ENCODE measurements at places on chromosomes 6 and 20.

GRCh38 chr6:137871831-137872454, 4.9 kb downstream of the TNFAIP3 start:
- DNase-seq = no peak

DNA sequence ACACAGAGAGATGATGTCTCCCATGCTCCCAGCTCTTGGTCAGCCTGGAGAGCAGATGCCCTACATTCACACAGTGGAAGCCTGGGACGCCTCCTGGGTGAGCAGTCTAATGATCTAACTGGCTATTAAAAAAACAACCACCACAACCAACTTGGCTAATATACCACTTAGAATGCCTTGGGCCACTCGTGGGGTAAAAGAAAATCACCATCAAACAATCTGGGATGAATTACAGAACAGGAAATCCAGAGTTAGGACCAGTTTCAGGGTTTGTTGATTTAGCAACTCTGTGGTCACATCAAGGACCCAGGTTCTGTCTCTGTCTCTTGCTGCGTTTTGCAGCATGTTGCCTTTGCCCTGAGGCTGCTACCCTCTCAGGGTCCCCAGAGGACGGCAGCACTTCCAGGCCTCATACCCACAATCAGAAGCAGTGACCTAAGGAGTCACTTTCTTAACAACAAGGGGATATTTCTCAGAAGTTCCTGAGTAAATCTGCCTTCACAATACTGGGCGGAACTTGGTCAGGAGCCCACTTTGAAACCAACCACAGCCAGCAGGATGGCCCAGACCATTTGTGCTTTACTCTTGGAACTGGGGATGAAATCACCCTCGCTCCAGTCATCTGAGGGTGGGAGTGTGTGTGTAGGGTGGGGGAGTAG, 118.7 kb downstream of the CLIC5 start:
- DNase-seq = no peak

DNA sequence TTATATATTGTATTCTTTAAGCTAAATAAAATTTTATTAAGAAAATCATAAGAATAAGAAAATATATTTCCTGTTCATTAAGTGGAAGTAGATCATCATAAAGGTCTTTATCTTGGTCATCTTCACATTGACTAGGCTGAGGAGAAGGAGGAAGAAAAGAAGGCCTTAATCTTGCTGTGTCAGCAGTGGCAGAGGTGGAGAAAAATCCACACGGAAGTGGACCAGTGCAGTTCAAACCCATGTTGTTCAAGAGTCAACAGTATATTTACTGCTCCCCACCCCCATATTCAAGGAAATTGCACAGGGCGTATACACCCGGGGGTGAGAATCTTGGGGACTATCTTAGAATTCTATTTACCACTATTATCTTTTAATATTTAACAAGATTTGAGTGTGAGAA, 178.6 kb upstream of the SCGN start:
- no peak for DNase-seq

DNA sequence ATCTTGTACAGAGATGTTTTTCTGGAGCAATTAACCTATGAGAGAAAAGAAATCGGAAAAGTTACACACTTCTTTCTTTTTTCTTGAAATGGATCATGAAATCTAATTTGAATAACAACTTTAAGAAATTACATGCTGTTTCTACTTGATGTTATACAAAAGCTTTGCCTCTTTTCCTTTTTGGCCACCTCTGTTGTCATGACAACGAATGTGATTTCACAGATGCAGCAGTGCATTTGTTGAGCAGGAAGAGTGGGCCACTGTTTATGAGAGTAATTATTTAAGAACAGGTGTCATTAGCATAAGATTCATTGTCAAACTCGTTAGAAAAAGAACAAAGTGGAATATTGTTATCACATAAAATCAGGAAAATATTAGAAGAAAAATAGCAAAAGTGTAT, 148.3 kb upstream of the IMPG1 start:
- DNase-seq = no peak

- no peak for DNase-seq
Measured at GRCh38 chr6:79789896-79790295, 157.5 kb downstream of the ELOVL4 start.
